ENCODE measurements at places on chromosomes 7 and 10. TPM values are rescaled to one million over a fixed set of nuclear protein-coding genes. Genes with fewer than 3 reads are reported as not detected.

The TCERG1L gene
- not detected for total RNA-seq

The HHEX gene
- 10.9 TPM for total RNA-seq

The MRLN gene
- total RNA-seq, result not detected

The FAM180A gene
- 79.1 TPM for total RNA-seq

DNA sequence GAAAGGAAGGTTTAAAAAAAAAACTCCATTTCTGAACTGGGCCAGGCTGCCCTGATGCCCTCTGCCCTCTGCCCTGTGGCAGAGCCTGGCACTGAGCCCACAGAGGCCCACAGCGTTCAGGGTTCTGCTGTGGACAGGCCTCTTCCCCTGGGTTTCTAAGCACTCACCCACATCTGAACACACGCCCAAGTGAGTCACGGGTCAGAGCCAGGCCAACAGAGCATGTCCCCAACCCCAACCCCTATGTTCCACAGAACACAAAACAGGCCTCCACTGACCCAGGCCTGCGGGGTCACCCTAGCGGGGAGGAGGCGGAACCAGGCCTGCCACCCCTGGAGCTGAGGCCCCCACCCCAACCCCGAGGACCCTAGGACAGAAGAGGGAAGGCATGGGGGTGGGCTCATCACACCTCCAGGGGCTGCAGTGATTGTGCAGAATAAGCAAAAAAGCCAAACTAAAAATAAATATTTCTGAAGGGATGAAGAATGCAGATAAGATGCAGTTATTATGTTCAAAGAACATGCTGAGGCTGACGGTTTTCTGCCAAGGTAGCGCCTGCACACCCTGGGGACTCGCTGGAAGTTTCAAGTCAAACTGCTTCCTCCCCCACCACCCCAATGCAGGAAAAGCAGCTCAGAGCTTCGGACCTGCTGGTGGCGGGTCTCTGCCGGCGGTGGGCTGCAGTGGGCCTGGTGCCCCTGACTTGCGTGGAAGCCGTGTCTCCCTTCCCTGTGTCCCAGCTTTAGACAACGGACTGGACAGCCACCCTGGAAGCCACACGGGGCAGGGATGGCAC lies 5.4 kb downstream of the WDR86 start:
- DNase-seq, result peak; percentile 53
- peaks cover 8% of the 10 kb centered on the region for H3K27me3 ChIP-seq
- H3K4me3 ChIP-seq, result no peak overlapping the region
- H3K4me1 ChIP-seq, result peaks cover 37% of the 10 kb centered on the region
- H3K27ac ChIP-seq, result peak overlapping the region; percentile 42
- H3K36me3 ChIP-seq, result no peaks in the 10 kb centered on the region

DNA sequence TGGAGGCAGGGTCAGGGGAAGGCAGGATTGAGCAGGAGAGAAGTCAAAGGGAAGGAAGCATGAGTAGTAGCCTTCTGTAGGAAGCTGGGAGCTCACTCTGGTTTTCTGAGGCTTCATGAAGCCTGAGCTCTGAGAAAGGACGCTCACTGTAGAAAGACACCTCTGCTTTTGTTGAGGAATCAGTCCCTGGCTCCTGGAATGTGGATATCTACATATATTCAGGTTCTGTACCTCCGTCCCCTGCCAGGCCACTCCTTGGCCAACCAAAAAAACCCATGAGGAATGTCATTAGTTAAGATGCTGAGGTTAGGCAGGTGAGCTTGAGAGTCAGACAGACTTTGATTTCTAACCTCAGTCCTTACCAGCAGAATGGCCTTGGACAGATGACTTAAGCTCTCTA lies 283.5 kb upstream of the HABP2 start:
- H3K27ac ChIP-seq, result no peak overlapping the region
- H3K4me1 ChIP-seq, result peaks cover 16% of the 10 kb centered on the region
- DNase-seq, result no peak

- no peak overlapping the region for H3K4me3 ChIP-seq
- DNase-seq, result no peak
- no peaks in the 10 kb centered on the region for H3K36me3 ChIP-seq
- no peaks in the 10 kb centered on the region for H3K27me3 ChIP-seq
- no peak overlapping the region for H3K27ac ChIP-seq
Observed at GRCh38 chr7:78924581-78924980, 528.9 kb downstream of the MAGI2 start.

DNA sequence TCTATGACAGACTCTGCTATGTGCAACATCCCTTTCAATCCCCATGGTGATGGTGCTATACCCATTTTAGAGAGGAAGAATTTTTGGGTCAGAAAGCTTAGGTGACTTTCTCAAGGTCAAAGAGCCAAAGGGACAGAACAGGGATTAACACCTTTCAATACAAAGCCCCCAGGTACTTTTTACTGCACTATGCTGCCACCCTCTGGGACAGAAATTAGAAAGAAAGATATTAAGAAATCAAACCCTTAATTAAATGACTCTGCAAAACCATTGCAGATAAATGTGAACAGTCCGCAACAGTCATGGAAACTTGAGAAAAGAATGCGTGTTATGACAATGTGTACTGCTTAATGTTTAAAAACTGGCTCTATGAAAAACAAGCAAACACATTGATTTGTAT lies 673.7 kb downstream of the MAGI2 start:
- no peak overlapping the region for H3K27ac ChIP-seq
- DNase-seq, result no peak
- H3K4me3 ChIP-seq, result no peak overlapping the region

DNA sequence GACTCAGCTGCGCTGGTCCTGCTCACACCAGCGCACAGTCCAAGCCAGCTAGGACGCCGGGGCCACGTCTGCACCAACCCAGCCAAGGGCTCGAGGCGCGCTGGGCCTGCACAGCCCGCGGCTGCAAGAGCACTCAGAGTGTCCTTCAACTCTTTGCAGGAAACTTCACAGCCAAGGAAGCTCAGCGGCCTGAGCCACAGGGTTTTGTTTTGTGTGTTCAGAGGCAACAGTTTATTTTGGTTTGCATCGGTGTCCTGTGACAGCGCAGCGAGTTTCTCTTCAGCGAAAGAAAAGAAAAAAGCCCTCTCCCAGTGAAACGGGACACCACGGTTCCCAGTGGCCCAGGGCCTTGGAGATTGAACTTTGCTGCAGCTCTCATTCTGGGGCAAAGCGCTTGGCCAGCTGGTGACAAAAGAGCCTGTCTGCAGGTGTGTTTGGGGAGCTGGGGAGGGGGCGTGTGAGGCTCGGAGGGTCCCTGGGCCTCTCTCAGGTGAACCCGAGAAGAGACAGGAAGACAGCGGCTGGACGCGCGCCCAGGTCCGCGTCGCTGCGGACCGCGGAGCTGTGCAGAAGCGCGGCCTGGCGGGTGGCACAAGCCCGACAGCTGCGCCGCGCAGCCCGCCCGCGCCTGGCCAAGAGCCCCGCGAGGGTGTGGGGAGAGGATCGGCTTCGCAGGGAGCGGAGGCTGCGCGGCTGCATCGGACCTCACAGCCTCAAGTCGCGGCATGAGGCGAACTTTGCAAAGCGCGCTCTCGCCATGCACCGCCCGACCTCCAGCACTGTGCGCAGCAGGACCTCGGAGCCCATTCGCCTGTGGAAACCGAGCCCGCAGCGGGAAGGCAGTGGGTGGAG lies 922 bp downstream of the CXCL12 start:
- DNase-seq, result no peak
- H3K27ac ChIP-seq, result peak overlapping the region; percentile 22
- no peaks in the 10 kb centered on the region for H3K36me3 ChIP-seq
- H3K27me3 ChIP-seq, result no peaks in the 10 kb centered on the region
- H3K4me3 ChIP-seq, result peak overlapping the region; percentile 79

DNA sequence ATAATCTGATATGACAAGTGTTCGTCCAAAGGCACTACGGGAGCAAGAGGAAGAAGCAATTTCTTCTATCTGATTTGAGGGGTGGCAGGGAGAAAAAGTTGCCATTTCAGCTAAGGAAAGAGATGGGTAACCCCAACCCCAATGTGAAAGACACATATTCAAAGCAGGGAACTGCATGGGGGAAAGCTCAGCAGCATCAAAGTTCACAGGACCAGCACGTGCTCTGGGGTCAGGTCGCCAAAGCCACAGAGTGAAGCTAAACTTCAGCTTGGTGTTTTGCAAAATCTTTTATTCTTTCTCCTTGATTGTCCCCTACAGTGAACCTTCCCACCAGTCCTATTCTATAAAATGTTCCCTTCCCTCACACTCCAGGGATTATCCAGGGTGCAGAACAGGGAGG lies 112.8 kb upstream of the PPP2R2D start:
- no peak overlapping the region for H3K4me3 ChIP-seq
- H3K4me1 ChIP-seq, result no peaks in the 10 kb centered on the region
- H3K27me3 ChIP-seq, result no peaks in the 10 kb centered on the region
- no peaks in the 10 kb centered on the region for H3K36me3 ChIP-seq
- H3K27ac ChIP-seq, result no peak overlapping the region

DNA sequence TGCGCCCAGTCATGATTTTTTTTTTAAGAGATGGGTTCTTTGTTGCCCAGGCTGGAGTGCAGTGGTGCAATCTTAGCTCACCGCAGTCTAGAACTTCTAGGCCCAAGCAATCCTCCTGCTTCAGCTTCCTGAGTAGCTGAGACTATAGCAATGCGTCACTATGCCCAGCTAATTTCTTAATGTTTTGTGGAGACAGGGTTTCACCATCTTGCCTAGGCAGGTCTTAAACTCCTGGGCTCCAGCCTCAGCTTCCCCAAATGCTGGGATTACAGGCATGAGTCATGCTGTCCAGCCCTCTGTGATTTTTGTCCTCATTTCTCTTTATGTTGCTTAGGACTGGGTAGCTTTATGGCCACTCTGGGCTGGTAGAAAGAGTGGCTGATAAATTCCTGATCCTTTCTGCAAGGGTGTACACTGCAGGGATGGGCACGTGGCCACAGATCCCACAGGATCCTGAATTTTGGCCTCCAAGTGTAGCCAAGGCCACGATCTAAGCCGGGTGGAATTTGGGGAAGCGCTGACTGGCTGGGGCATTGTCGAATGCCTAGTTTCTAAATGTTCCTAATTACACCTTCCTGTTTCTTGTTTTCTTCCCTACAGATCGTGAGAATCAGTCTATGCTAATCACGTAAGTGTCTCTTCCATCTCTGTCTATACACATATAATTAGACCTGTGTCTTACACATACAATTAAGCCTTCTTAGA lies 24.1 kb upstream of the MYH16 start:
- H3K36me3 ChIP-seq, result no peaks in the 10 kb centered on the region
- H3K27ac ChIP-seq, result no peak overlapping the region
- DNase-seq, result no peak
- no peaks in the 10 kb centered on the region for H3K27me3 ChIP-seq

GRCh38 chr7:76330673-76331072 lies 28.1 kb downstream of the YWHAG start:
- no peak overlapping the region for H3K4me3 ChIP-seq

DNA sequence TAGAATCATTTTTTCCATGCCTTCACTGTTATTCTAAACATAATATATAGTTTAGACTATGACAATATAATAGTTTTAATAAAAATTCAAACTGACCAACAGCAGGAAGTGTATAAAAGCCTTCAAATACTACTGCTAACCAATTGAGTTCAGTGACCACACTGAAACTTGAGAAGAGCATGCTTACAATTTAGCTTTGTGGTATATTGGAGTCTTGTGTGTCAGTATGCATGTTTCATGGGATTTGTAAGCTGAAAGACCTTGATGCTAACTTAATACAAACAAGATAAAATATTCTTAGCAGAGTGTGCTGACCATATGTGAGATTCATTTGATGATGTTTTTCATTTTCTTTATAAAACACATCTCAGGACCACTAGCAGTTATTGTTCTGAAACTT lies 395.5 kb downstream of the SUGCT start:
- no peak overlapping the region for H3K4me3 ChIP-seq
- peaks cover 43% of the 10 kb centered on the region for H3K4me1 ChIP-seq
- no peaks in the 10 kb centered on the region for H3K36me3 ChIP-seq
- DNase-seq, result no peak
- H3K27me3 ChIP-seq, result no peaks in the 10 kb centered on the region

- DNase-seq, result no peak
- H3K4me1 ChIP-seq, result no peaks in the 10 kb centered on the region
- no peak overlapping the region for H3K27ac ChIP-seq
- H3K27me3 ChIP-seq, result no peaks in the 10 kb centered on the region
- H3K4me3 ChIP-seq, result no peak overlapping the region
Observed at GRCh38 chr10:130647341-130647740, 511.1 kb downstream of the GLRX3 start.

DNA sequence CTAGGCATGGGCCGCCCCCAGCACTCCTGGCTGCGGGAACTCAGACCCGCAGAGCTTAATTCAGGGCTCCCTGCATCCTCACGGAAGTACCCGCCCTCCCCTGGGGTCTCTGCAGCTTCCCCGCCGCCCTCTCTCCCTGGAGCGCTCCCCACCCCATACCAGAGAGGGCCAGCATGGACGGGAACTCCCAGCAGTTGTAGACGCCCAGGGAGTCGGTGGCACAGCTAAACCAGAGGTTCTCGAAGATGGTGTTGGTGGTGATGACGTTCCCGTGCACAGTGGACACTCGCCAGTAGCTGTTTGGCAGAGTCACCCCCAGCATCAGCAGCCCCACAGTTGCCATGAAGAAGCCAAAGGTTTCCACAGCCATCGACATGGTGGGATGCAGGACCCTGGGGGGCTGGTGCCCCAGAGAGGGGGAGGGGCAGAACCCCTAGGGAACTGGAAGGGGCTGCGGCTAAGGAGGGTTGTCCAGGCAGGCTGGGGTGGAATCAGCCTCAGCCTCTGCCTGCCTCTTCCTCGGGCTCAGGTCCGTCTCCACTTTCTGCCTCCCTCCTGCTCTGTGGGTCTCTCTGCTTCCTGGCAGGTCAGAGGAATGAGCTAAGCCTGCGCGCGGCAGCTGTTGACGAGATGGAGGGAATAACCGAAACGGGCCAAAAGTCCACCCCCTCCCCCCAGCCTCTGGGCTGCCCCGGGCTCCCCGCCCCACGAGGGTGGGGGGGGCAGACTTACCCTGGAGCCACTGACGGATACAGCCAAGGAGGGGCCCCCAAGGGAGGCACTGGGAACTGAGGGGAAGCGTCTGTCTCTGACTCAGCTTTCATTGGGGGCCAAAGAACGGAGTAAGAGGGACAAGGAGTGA lies at the start of gene CLDN15:
Gene CLDN15 (minus strand): TSS at position 597 of the 862 bp plus-strand sequence. CDS start 221 bp downstream, at position 376.
- peaks cover 25% of the 10 kb centered on the region for H3K36me3 ChIP-seq
- peak within 1 kb of the TSS; percentile 31 for H3K4me3 ChIP-seq
- no peak for DNase-seq
- peaks cover 3% of the 10 kb centered on the region for H3K4me1 ChIP-seq
- no peaks in the 10 kb centered on the region for H3K27me3 ChIP-seq
- H3K27ac ChIP-seq, result no peak within 1 kb of the TSS

GRCh38 chr10:131010965-131011575 lies 300.5 kb downstream of the TCERG1L start:
- no peak overlapping the region for H3K27ac ChIP-seq
- H3K4me1 ChIP-seq, result no peaks in the 10 kb centered on the region
- no peaks in the 10 kb centered on the region for H3K27me3 ChIP-seq

DNA sequence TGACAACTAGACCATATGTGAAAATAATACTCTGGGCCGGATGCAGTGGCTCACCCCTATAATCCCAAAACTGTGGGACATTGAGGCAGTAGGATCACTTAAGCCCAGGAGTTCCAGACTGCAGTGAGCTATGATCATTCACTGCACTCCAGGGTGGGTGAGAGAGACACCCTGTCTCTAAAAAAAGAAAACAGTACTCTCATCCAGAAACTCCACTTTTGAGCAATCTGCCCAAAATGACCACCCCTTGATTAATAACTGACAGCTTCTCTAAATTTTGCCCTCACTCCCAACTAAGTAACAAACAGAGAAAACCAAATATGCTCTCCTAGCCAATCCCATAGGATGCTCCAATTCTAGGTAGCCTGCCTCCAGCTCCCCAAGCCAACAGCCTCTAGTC lies 62.5 kb upstream of the AKR1E2 start:
- H3K36me3 ChIP-seq, result no peaks in the 10 kb centered on the region
- no peak for DNase-seq
- peaks cover 9% of the 10 kb centered on the region for H3K4me1 ChIP-seq
- H3K27ac ChIP-seq, result no peak overlapping the region
- no peak overlapping the region for H3K4me3 ChIP-seq

All from thoracic aorta (tissue), 2 donors.